ENCODE measurements at places on chromosomes 2 and 18.

DNA sequence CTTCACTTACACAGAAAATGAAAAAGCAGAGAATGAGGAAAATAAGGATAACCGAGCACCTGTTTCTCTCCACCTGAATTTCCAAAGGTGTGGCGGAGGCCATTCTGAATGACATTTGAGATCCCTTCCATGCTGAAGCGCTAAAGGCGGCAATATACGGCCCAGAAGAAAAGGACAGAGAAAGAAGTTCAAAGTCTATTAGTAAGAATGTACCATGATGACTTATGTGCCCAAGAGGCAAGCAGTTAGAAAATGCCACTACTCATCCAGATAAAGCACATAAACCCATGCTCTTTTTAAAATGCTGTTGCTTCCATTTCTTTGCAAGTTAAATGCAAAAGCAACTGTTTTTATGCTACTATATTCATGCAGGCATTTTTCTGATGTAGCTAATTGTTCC lies 37.2 kb downstream of the FEZ2 start:
- DNase-seq: no peak

GRCh38 chr2:189407281-189408209 lies 33.7 kb upstream of the WDR75 start:
- DNase-seq: no peak

DNA sequence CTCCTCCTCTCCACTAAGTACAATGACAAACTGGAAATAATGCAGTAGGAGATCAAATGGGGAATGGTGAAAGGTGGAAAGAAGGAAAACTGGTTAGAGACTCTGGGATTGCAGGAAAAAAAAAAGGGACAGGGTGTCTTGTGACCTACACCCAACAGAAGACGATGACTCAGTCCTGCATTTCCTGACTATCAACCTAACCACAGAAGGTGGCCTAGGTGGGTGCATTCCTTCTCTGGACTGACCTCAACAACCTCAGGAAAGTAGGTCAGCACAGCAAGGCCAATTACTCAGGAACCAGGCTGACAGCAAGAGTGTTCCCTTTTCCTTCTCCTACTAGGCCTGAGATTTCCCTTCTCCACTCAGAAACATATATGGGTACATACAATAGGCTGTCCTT lies 1386.4 kb upstream of the ZEB2 start:
- DNase-seq: no peak

GRCh38 chr2:143937723-143938350 lies 582.1 kb downstream of the ZEB2 start:
- no peak for DNase-seq

DNA sequence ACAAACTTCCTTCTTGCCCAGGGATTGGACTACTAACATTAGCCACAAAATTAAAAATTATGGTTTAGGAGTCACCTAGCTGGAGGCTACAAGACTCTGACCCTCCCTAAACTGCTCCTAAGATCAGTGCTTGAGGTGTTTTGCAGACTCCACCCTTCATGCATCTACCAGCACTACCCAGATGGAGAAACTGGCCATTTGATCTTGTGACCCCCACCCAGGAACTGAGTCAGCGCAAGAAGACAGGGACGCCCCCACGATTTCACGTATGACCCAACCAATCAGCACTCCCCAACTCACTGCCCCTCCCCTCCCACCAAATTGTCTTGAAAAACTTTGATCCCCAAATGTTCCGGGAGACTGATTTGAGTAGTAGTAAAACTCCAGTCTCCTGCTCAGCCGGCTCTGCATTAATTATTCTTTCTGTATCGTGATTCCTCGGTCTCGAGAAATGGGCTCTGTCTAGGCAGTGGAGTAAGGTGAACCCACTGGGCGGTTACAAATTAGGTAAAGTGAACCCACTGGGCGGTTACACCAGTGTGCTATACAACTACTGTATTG lies 40.1 kb upstream of the CCDC88A start:
- DNase-seq: no peak

- no peak for DNase-seq
Observed at GRCh38 chr18:23825978-23826405, 136.7 kb downstream of the LAMA3 start.

- no peak for DNase-seq
Observed at GRCh38 chr18:12278741-12279682, 24.9 kb downstream of the CIDEA start.

Data from stimulated activated CD4-positive, alpha-beta T cell treated with anti-CD3 and anti-CD28 coated beads, Interleukin-15, amount 100 ng/mL, for 1 hour (primary cell).